ENCODE measurements at places on chromosomes 4 and X.

- no peak for DNase-seq
Observed at GRCh38 chr4:103108542-103108941, 8.9 kb upstream of the BDH2 start.

DNA sequence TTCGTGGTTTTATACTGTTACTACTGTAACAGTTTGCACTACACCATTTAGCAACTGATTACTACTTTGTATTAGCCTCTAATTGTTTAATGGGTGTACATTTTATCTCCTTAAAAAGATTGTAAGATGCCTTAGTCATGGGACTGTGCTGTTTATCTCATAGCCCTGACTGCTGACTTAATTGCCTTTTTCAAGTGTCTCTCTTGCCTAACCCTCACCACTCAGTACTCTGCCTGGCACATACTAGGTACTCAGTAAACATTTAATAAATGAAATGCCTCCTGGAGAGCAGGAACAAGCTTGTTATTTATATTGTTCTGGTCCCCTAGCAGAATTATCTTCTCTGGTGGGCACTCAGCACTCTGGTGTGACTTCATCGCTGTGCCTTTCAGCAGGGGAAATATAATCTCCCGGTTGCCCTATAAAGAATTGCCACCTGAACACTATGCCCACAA lies 1.7 kb upstream of the STIM2 start:
- peak; percentile 59 for DNase-seq

DNA sequence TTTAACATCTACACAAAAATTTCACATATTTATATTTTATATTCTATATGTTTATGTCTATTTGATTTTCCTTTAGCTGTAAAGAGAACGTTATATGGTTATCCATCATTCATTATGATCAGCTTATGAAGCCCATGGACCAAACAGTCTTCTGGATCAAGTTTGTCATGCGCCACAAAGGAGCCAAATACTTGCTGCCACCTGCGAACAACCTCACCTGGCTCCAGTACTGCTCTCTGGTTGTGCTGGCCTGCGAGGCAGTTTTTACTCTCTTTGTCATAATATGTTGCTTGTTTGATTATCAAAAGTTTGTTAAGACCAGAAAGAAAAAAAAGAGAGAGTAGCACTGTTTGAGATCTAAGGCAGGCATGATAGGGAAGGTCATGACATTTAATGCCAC lies 38.2 kb downstream of the UGT2B7 start:
- no peak for DNase-seq

- DNase-seq, result peak; percentile 29
Observed at GRCh38 chr4:77600521-77601451, 4.8 kb upstream of the CXCL13 start.

DNA sequence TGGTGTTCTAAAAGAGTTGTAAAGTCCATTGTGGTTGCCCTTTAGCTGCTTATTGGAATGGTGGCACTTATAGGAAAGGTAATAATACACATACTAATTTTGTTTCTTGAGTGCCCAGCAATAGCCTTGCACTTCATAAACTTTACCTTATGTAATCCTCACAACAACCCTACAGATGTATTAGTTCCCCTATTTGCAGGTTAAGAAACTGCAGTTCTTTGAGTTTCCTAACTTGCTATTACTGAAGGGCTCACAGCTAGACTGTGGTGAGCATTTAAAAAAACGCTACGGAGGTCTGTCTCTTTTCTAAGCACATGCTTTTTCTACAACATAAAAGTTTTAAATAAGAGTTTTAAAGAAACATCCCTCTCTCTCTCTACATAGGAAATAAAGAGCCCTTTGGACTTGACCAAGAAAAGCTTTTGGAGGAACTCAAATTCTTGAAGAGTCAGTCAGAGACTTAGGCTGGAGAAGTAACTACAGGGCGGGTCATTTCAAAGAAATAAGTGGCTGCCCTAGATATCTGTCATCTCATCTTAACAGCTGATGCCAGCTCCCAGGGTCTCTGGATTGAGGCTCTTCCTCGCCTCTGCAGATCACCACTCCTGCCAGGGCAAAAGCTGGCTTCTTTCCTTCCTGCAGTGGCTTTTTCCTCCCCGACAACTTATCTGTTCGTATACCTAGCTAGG lies 42.0 kb upstream of the FBXW7 start:
- peak; percentile 30 for DNase-seq

GRCh38 chr4:174553031-174553430 lies 30.7 kb upstream of the HPGD start:
- no peak for DNase-seq

DNA sequence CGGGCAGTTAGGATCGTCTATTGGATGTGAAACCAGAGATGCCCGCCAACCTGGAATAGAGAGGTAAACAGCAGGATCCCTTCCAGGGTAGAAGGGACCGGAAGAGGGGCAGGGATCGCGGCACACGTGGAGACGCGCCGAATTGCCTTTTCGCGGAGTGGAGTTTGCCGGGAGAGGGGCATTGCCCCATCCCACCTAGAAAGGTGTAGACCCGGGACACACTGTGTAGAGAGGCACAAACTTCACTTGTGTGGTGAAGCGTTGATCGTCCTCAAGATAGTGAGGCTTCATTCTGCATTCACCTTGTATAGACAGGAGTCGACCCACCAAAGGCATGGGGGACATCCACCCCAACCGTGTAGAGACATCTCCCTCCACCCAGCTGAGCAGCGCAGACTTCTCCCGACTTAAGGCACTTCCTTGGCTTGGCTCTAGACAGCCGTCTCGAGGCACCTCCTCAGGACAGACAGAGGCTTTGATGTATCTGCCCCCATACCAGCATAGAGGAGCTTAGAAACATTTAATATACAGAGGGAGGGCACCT lies 410 bp downstream of the GNL3L start:
- DNase-seq, result no peak

DNA sequence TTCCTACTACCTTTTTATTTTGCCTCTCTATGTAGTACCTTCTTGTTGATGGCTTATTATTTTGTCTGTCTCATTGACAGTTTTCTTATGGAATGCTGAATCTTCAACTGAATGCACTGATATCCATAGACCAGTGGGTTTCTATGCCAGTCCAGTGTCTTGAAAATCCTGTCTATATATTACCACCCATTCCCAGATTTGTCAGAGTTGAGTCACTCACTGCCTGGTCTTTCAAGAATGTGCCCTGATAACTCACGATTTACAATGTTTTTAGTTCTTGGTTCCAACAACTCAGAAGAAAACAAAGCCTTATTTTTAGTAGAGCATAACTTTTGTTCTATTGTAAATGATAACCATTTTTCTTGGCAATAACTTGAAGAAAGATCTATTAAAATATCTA lies 606.0 kb upstream of the PITX2 start:
- DNase-seq, result peak; percentile 76

GRCh38 chrX:110944751-110945675 lies 149.4 kb upstream of the CHRDL1 start:
- DNase-seq, result no peak

- DNase-seq, result no peak
Observed at GRCh38 chr4:3031357-3032082, 42.8 kb downstream of the HTT-AS start.

DNA sequence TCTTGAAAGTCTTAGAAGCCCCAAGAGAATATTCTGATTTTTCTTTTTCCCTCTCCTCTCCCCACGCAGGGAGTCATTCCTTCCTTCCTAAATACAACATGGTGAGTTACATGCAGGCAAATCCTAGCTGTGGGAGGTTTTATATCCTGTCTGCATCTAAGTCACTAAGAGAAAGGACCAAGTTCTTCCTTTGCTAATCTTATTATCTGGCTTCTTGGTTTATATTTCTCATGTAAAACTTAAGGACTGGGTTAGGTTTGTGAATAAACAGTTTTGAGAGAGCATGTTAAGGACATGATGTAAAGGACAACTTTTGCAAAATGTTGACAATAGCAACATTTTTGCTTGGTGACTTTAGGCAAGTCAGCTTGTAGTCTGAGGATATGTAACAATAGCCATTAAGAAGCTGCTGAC lies 5.1 kb upstream of the CXCL9 start:
- no peak for DNase-seq

DNA sequence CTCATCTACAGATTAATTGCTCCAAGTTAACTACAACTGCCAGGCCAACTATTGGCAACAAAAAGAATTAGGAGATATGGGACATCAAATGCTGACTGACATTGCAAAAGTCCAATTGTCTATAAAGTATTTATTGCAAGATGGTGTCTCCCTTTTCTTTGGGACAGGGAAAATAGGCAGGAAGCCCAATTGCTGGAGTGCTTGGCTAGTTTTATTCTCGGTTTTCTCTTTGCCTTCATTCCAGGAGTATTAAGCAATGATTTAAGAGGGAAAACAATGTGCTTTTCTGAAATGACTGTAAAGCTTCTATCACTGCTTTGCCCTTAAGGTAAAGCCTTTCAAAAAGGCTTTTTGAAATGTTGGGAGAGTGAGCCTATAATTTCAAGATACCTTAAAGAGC lies 62.8 kb upstream of the DIAPH2 start:
- no peak for DNase-seq

DNA sequence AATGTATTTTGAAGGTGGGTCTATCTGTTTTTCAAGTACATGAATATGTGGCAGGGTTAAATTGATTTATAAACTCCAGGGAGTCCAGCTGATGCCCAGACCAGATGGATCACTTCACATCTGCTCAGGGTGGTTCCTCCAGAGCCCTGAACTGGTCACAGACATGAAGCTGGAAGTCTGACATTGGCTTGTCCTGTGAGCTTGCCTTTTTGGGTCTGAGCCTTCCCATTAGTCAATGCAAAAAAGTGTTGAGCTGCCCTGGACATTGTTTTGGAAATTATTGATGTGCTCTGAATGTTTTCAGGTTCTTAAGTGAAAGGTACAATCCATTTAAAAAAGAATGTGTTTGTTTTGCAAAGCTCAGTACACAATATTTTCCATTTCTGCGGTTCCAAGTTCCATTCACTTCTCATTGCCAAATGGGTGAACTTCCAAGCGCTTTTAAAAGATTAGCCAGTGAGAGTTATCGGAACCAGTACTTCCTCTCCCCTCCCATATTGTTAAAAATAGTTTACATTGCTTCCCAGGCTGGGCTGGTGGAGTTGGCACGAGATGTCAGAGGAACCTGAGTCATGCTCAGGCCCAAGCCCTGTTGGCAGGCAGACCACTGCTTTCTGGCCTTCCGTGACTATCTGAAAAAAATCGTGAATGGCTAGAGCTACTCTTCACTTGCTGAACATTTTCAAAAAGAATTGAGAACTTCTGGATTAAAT lies 52.1 kb downstream of the PDGFRA start:
- DNase-seq, result peak; percentile 87

GRCh38 chr4:103496800-103497199 lies 223.0 kb downstream of the TACR3 start:
- DNase-seq, result no peak

- no peak for DNase-seq
Observed at GRCh38 chr4:62627141-62627540, 1427.0 kb downstream of the ADGRL3 start.

DNA sequence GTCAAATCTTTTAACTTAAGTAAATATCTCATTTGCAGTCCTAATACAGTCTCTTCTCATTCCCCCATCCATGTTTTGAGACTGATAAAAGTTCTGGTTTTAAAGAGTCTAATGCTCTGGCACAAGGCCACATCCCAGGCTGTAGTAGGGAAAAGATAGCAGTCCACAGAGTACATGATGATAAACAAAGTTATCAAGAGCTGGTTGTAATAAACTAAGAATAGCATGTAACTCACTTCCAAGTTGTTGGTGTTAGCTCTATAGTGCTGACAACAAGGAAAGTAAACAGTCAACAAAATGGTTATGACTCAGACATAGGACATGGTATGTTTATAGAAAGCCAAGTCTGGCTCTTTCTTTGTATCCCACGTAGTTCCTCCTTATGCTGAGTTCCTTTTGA lies 21.8 kb upstream of the AREG start:
- DNase-seq, result peak; percentile 94
